ENCODE measurements at places on chromosomes 13 and 19.

GRCh38 chr13:102873653-102874052 is 27.8 kb downstream of the ERCC5 start:
- no peak for DNase-seq

- DNase-seq: no peak
Observed at GRCh38 chr13:73722120-73722519, 412.1 kb downstream of the KLF12 start.

DNA sequence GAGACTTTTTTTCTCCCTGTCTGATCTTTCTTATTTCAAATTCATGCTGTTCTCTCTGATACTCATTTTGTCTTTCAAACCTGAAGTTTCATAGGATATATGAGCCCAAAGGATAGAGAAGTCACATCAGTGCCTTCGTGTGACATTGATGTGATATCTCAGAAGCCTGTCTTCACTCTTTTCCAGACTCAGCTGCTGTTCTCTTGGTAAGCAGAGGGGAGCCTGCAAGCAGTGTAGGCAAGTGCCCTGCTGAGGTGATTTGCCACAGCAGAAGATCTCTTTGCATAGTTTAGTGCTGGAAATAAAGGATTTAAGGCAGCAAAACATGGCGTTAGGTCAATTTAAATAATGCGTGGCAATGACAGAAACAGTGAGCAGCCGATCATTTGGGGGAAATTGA is 346.7 kb downstream of the ITGBL1 start:
- no peak for DNase-seq

- DNase-seq: no peak
Observed at GRCh38 chr19:33296488-33296971, 5.8 kb downstream of the CEBPA start.

Data from NCI-H1417 treated with DMSO at 0.1 percent for 48 hours (cell line).